Activated T-cell treated with anti-CD3 and anti-CD28 coated beads, Interleukin-2, amount 50 U/mL, for 1 hour (primary cell): ENCODE measurements at places on chromosomes 4 and X.

DNA sequence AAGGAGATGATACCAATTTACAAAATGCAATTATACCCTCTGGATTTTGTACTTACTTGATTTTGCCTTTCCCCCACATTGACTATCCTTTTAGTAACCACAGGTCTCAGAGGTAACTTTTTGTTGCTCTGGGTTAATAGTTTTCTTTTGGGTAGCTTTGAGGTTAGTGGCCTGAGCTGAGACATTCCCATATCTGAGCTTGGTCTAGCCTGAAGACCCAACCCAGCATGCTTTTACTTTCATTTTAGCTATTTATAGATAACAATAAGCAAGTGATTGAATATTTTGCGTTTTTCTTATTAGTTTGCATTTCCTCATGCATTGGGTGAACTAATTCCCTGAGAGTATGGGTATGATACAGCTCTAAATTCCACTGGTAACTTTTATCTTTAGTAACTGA is 11.8 kb downstream of the HTN1 start:
- DNase-seq, result no peak

GRCh38 chrX:13646154-13646549 is 6.8 kb upstream of the TCEANC start:
- DNase-seq, result peak; percentile 30

DNA sequence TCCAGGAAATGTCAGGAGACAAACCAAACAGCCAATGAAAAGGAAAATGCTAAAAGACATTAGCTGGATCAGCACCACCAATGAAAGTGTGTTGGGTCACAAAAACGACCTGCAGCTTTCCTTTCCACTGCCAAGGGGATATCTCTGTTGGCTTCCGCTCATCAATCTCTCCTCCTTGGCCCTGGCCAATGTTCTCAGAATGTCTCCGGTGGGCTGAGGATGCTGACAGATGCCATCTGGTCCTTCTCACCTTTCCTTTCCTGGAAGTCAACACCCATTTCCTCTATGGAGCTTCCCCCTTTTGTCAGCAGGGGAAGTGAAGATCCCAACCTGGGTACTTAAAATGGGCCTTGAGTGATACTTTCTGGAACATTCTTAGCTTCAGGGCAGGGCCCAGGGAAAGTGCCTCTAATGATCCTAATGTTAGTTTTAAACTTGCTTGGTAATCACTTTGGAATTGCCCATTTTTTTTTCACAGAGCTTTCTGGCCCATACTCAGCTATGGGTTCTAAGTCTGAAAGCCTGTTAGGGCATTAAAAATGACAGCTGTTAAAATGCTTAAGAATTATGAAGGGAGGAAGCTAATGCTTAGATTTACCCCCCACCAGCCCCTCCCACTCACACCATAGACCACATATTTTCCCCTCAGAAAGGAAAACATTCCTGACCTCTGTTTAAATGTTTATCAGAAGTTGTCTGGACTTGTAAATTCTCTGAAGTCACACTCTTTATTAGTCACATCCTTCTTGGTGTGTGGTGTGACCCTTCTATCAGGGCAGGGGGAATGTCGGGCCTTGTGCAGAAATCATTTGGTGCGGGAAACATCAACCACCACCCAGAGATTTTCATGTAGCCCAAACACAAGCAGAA is 29.2 kb downstream of the IGFBP7 start:
- no peak for DNase-seq

GRCh38 chr4:66475596-66475995 is 805.3 kb upstream of the EPHA5 start:
- DNase-seq, result no peak

DNA sequence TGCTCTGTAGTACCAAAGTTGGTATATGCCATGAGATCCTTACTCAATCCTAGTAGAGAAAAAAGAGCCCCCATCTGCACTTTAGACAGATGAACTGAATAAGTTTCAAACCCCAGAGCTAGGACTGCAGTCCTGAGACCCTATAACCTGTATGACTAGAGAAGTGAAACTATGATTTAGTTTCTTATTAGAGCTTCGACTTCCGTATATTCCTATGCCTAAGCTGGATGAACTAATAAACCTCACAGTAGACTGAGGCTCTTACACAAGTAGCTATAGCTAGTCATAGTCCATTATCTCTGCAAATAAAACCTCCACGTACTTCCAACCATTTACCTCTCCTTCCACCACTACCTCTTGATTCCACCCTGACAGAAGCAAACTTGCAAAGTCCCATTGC is 6.3 kb upstream of the OTUD4 start:
- no peak for DNase-seq

DNA sequence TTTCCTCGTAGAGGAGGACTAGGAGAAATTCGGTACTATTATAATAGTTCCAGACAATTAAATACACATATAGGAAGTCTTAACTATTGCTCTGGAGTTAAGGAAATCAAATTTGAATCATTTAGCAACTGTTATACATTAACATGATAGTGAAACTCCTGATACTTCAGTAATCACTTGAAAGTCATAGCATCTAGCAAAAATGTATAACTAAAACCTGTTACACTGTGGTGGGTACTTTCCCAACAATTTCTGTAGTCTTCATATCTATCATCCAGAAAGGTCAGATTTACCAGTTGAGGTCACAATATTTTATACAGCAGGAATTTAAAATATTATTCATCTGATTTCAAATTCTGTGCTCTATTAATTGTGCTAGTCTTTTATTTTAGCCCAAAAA is 669.6 kb upstream of the PCDH10 start:
- no peak for DNase-seq

GRCh38 chr4:39442998-39443397 is 15.7 kb downstream of the RPL9 start:
- no peak for DNase-seq
